ENCODE measurements at places on chromosomes 12 and 14. TPM values are rescaled to one million over a fixed set of nuclear protein-coding genes. Genes with fewer than 3 reads are reported as not detected.

DNA sequence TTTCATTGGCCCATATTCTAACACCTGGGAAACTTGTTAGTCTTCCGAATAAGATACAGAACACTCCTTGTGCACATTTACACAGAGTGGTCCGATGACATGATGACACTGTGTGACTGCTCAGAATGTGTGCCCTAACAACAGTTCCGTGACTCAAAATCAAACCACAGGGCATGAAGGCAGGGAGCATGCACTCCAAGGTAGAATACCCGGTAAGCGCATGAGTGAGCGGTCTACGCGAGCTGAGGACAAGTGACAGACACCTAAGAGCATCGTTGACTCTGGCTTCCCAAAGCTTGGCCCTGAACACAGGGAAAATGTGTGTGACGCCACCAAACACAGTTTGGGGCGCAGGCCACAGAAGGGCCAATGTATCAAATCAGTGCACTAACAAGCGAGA, 18.6 kb downstream of the CLIP1 start:
- DNase-seq: no peak
- peaks cover 14% of the 10 kb centered on the region for H3K36me3 ChIP-seq
- H3K27me3 ChIP-seq: no peaks in the 10 kb centered on the region
- H3K27ac ChIP-seq: no peak overlapping the region
- peaks cover 28% of the 10 kb centered on the region for H3K4me1 ChIP-seq

- H3K4me1 ChIP-seq: no peaks in the 10 kb centered on the region
- H3K27me3 ChIP-seq: no peaks in the 10 kb centered on the region
- no peak for DNase-seq
These were observed 1589.7 kb upstream of the FLRT2 start for GRCh38 chr14:83940253-83940652.

GRCh38 chr14:32399920-32400319, 70.8 kb downstream of the AKAP6 start:
- no peaks in the 10 kb centered on the region for H3K4me1 ChIP-seq
- H3K4me3 ChIP-seq: no peak overlapping the region
- H3K27me3 ChIP-seq: no peaks in the 10 kb centered on the region
- DNase-seq: no peak
- no peaks in the 10 kb centered on the region for H3K36me3 ChIP-seq
- H3K27ac ChIP-seq: no peak overlapping the region

The SNX6 gene
- 84.3 TPM for total RNA-seq

Measured in activated CD8-positive, alpha-beta T cell treated with anti-CD3 and anti-CD28 coated beads, Interleukin-2, amount 10 ng/mL, durations not matched to agents 7 days and 5 days (primary cell).